ENCODE measurements at places on chromosomes 13 and 19.

GRCh38 chr19:3944018-3944721, 11.3 kb downstream of the NMRK2 start:
- no peak for DNase-seq

- DNase-seq = peak; percentile 88
Measured at GRCh38 chr13:33251131-33251661, 34.4 kb downstream of the STARD13 start.

DNA sequence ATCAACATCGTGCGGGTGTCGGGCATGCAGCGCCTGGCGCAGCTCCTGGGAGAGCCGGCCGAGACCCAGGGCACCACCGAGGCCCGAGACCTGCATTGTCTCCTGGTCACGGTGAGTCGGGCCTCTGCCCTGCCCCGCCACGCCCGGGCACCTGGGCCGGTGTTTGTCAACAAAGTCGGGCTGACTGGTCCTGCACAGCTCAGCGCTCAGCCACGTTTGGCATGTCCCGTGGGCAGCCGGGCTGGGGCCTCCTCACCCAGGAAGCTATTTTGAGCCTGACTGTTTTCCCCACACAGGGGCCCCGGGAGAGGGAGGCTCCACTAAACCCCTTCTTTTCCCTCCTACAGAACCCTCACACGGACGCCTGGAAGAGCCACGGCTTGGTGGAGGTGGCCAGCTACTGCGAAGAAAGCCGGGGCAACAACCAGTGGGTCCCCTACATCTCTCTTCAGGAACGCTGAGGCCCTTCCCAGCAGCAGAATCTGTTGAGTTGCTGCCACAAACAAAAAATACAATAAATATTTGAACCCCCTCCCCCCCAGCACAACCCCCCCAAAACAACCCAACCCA, 1.3 kb downstream of the GADD45B start:
- no peak for DNase-seq

DNA sequence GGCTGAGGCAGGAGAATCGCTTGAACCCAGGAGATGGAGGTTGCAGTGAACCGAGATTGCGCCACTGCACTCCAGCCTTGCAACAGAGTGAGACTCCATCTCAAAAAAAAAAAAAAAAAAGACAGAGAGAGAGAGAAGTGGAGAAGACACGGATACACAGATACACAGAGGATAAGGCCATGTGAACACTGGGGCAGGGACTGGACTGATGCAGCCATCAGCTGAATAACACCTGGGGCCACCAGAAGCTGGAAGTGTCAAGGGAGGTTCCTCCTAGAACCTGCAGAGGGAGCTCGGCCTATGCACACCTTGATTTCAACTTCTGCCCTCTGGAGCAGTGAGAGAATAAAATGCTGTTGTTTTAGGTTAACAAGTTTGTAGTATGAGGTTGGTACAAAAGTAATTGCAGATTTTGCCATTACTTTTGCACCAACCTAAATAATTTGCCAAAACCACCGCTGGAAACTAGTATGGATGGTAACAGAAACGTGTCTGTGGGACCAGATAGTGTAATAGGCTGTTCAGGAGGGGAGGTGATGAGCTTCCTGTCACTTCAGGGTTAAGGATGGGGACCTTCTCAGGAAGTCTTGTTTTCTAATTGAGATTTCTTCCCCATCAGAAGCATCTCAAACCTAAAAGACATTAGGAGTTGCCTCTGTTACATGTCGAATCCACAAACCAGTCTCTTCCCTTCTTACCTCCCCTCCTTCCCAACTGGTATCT, 36.4 kb upstream of the IGSF23 start:
- peak; percentile 78 for DNase-seq

GRCh38 chr13:27053902-27054595, 117.6 kb downstream of the USP12 start:
- DNase-seq = peak; percentile 84

DNA sequence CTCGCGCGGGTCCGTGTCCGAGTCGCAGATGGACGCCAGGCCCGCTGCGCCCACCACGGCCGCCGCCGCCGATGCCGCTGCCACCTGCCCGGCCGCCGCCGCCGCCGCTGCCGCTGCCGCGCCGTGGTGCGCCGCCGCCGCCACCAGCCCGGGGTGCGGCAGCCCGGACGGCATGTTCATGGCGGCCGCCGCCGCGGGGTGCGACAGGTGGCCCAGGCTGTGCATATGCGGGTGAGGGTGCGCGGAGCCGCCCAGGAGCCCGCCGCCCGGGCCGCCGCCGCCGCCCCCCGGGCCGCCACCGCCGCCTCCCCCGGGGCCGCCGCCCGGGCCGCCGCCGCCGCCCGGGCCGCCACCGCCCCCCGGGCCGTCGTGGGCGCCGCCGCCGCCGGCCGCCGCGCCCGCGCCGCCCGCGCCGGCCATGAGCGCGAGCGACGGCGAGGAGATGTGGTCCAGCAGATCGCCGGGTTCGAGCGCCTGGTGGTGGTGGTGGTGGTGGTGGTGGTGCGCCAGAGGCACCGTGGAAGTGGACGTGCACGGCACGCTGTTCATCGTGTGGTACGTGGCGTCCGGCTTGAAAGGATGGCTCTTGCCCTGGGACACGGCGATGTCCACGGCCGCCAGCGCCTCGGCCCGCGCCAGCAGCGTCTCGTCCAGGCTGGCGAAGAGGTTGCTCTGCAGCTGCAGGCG, 1.3 kb downstream of the POU4F1 start:
- no peak for DNase-seq

- no peak for DNase-seq
Measured at GRCh38 chr13:112435973-112436372, 59.8 kb downstream of the SPACA7 start.

All from MCF 10A (cell line).